ENCODE measurements at places on chromosomes 6 and 20.

- DNase-seq = no peak
Observed at GRCh38 chr6:11983306-11983705, 28.8 kb upstream of the HIVEP1 start.

GRCh38 chr20:19701429-19701828 lies 56.6 kb upstream of the RIN2 start:
- DNase-seq = no peak

DNA sequence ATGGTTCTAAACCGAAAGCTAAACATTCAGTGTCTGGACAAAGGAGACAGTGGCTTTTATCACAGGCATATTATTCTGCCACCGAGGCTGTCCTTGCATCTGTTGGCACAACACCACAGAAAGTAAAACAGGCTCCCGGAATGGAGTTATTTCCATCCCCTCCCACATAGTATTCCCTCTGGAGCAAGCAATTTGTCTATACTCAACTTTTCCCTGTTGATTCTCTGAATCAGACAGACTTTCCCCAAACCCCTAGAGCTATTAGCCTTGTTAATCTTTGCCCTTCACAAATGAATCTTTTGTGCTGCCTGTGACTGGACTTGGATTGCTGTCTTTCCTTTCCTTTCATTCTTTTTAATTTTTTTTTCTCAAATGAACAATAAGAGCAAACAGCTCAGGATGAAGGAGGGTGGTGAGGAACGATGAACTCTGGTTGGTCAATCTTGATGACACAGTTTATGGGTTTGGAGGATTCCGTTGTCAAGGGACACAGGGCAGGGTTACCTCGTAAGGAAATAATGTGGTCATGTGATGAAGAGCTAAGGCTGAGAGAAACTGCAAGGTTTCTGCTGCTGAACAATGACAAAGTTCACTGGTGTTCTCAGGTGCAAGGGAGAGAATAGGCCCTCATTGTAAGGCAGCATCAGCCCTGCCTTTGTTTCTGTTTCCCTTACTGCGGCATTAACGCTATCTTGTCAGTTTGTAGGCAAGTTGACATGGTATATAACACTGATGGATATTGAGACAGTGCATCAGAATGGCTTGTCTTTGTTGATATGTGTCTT lies 275.0 kb upstream of the BMP2 start:
- no peak for DNase-seq

- DNase-seq = no peak
Observed at GRCh38 chr6:159094444-159095252, 49.9 kb upstream of the TAGAP start.

- DNase-seq = no peak
Observed at GRCh38 chr6:52157301-52157941, 28.8 kb upstream of the IL17A start.

DNA sequence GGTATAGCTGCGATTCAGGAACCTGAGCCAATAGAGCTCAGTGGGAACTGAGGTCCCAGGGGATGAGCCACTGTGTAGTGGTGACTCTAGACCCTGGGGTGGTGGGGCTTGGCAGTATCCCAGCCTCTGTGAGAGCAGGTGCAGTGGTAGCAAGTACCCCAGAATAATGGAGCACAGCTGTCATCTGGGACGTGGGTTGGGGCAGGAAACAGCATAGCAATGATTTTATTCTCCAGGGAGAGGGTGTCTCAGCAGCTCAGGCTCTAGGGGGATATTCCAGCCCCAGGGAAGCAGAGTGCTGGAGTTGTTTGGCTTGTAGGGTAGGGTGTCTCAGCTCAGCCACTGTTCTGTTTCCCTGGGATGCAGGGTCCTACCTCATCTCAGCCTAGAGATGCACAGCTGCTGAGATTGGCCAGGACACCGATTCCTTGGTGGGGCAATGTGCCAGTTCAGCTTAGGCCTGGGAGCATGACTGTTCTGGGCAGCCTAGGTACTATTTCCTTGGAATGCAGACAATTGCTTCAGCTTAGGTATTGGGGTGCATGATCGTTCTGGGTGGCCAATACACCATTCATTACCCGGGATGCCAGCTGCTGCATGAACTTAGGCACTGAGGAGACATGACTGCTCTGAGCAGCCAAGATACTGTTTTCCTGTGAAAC lies 34.0 kb upstream of the NUP153 start:
- DNase-seq = no peak

DNA sequence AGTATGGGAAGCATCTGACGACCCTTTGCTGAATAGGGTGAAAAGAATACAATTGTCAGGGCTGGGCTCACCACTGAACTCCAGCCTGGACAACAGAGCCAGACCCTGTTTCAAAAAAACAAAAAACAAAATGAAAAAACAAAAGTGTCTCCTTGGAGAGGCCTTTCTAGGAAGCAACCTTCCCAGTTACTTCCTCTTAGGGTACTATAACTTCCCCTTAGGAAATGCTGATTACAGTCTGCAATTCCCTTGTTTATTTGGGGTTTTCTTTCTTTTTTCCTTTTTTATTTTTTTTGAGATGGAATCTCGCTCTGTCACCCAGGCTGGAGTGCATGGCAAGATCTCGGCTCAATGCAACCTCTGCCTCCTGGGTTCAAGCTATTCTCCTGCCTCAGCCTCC lies 20.5 kb upstream of the TTPAL start:
- no peak for DNase-seq

- DNase-seq = no peak
Observed at GRCh38 chr6:11824986-11825385, 46.4 kb upstream of the ADTRP start.
